ENCODE measurements at places on chromosomes 5 and 9.
A peak's percentile ranks its signal among the peaks of the same experiment; 100 is the strongest.

- DNase-seq: no peak
Observed at GRCh38 chr9:31848505-31849285, 535.7 kb upstream of the ACO1 start.

DNA sequence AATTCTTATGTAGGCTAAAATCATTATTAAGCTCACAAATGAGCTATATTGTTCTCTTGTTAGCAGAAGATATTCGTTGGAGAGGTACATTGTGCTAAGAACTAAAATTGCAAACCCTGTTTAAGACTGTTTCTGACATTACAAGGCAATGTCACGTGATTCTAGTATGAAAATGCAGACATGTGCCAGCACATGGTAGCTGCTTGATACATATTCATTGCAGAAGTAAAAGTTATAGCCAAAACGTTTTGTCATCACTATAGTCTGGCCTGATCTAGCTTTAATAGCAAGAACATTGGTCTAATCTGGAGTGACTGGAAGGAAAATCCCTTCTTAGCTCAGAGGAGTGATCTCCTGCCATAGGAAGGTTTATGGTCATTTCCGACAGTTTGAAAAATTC, 144.7 kb downstream of the CFAP90 start:
- DNase-seq: no peak

DNA sequence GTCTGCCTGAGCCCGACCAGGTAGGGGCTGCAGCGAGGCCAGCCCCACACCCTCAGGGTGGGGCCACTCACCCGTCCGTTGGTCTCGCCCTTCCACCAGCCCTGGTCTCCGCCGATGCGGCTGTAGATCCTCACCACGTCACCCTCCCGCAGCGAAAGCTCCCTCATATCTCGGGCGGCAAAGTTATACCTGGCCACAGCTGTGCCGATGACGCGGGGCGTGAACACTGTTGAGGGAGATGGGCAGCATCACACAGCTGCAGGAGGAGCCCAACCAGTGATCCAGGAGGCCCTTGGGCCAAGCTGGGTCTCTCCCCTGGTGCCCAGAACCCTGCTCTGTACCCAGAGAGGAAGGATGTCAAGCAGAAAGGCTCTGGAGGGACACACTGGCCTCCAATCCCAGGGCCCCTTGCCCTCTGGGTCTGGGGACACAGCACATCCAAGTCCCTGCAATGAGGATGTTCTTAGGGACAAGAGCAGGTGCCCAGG, 30.3 kb upstream of the SARDH start:
- no peak for DNase-seq

DNA sequence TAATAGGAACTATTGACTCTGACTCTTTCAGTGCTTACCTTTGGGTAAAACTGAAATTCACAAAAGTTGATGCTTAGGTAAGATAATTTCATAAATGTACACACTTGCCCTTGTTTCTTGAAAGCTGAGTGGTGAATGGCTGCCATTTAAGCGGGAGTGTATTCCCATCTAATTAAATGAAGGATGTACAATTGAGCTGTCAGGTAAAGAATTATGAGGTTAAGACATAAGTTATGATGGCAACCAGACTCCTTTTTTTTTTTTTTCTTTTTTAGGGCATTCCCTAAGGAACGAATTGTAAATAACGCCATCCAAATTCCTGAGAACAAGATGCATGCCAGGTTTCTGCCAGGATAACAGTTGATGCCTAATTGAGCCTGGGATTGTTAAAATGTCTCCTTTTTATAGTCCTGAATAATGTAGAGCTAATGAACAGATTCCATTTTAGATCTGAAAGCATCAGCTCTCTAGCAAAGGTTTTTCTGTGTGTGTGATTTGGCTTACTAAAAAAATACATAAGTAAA, 199.7 kb downstream of the ISL1 start:
- DNase-seq: no peak

- no peak for DNase-seq
Observed at GRCh38 chr5:30368064-30368463, 825.4 kb upstream of the CDH6 start.

DNA sequence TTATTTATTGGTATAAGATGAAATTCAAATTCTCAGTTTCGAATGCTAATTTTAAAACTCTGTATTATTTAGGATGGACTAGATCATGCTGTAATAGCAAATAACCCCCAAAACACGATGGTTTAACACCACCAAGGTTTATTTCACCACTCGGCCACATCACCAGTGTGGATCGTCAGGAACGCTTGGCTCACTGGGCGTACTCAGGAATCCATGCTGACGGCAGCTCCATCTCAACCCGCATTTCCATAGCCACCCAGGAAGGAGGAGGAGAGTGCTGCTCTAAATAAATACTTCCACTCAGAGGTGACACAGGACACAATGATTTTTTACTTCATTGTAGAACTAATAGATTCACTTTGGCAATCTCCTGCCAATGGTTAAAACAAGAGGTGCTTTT, 347.4 kb downstream of the SH3GL2 start:
- no peak for DNase-seq

GRCh38 chr5:137836997-137837396, 30.7 kb upstream of the MYOT start:
- no peak for DNase-seq

GRCh38 chr5:132022737-132023136, 11.3 kb upstream of the ACSL6 start:
- DNase-seq: no peak

DNA sequence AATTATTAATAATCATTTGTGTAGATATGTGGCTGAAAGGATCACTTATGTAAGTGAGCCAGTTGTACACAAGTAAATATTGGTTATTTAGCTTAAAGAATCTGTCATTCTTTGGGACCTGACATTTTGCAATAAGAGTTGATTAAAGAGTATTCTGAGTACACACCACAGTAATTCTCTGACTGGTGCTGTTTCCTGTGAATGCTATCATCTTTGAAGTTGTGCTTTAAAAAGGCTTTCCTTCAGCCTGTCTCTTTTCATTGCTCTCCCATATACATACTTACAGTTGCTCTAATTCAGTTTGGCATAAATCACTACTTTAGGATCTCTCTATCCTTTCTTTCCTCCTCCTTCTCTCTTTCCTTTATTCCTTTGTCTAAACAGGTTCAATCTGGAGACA, 8.7 kb upstream of the CSNK1G3 start:
- no peak for DNase-seq

DNA sequence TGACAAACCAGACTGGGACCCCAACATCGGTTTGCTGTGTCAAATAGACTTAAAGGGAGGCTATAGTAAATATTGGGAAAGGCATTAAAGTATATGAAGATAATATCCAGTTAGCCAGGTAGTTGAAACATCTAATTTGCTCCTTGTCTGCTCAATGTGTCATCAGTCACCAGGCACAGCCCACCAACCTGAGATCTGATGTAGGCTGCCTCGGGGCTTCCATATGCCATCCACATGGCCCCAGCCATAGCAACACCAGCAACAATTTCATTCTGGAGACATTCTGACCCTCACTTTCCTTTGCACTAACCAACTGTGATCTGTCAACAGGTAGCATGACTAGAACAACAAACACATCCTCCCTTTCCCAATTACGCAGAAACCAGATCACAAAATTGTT, 196.0 kb downstream of the NR2F1-AS1 start:
- no peak for DNase-seq

- DNase-seq: no peak
Observed at GRCh38 chr5:142404046-142404477, 79.2 kb upstream of the SPRY4 start.

DNA sequence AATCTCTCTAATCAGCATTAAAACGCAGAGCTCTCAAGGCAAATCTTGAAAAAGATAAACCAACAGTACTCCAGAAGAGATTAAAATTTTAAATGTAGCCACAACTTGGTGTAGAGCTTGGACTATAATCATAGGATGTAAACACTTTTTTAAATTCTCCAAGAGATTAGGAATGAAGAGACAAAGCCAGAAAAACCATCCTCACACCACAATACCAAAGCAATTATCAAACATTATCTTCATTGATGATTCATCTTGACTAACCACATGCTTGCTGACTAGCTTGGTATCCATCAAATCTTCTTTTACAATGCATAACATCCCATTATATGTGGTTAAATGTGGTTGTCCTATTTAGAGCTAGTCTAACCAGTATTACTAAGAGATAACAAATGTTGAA, 815.1 kb downstream of the TLE1 start:
- no peak for DNase-seq

- no peak for DNase-seq
Observed at GRCh38 chr9:136395345-136396218, 4.4 kb downstream of the SNAPC4 start.

DNA sequence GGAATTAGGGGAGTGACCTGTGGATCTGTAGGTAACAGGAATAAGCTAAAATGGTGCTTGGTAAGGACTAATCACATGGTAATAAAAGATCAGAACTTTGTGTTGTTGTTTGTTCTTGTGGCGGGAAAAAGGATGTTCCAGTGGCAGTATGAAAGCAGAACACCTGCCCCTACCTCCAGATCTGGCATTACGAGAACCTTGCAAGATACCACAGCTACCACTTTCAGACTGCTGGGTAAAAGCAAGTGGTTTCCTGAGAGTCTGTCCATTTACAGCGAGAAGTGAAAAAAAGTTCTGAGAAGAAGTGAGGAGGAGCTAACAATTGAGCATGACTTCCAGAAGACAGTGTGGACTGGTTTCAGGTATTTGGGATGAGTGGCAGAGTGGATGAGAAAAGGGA, 252.5 kb downstream of the TLE4 start:
- no peak for DNase-seq

GRCh38 chr9:137150617-137151457, 11.9 kb downstream of the GRIN1 start:
- no peak for DNase-seq

DNA sequence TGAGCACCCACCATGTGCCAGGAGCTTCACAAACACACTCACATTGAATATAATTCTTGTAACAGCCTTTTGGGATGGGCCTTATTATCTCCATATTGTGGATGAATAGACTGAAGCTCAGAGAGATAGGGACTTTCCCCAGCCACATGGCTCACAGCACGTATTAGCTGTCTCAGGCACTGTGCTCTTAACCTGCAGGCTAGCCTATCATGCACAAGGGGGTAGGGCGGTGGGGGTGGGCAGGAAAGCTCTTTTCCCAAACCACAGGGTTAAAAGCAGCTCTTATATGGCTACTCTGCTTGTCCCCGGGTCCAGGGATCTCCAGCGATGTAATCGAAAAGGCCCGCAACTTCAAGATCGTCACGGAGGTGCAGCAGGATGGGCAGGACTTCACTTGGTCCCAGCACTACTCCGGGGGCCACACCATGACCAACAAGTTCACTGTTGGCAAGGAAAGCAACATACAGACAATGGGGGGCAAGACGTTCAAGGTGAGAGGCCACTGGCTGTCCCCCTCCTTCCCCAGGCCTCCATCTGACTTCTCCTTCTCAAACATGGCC, 2.6 kb downstream of the FABP6 start:
- DNase-seq: no peak

DNA sequence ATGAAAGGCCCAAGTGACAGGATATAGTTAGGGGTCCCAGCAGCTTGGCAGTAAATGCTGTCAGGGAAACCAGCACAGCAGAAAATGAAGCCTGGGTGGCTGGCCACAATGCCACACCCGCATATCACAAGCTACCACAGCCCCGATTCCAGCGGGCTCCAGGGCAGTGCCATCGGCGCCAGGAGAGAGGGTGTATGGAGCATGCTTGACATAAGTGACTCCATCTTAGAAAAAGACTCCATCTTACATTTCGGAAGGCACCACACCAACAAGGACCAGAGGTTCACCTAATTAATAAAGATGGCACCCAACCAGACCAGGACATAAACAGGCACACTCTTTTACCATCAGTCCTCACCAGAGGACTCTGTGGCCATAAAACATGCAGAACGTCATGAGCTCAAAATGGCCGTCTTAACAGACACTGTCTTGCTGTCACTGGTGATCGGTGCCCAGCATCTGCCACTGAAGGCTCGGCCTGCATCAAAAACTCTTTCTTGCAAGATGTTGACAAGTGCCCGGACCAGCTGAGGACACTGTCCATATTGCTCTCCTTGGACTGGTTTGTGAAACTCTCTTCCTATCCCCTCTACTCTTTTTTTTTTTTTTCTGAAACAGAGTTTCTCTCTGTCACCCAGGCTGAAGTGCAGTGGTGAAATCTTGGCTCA, 67.4 kb upstream of the SPIN1 start:
- no peak for DNase-seq

DNA sequence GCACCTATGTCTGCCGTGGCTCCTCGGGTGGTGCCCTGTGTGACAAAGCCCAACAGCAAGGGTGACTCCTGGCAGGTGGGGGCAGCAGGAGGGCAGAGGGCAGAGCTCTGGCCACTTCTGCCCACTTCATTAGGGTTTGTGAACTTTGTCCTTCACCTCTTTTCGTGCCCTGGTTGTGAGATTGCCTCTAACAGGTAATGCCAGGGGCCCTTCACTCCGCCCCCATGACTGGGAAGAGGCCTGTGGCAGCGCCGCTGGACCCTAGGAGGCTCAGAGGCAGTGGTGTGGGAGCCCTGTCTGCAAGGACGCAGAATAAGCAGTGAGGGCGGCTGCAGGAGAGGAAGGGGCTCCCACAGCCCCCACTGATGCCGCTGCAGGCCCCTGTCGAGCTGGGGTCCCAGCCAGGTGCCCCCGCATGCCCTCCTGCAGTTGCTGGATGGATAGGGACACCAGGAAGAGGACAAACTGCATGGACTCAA, 108.7 kb upstream of the LMX1B start:
- no peak for DNase-seq

- no peak for DNase-seq
Observed at GRCh38 chr9:26773056-26773455, 119.5 kb downstream of the CAAP1 start.

- DNase-seq: no peak
Observed at GRCh38 chr9:83106263-83106662, 43.3 kb upstream of the RASEF start.

- peak; percentile 52 for DNase-seq
Observed at GRCh38 chr5:52776116-52776515, 11.6 kb upstream of the ITGA1 start.

- no peak for DNase-seq
Observed at GRCh38 chr9:6226696-6227095, 11.1 kb downstream of the IL33 start.

GRCh38 chr5:96492459-96493047, 59.5 kb upstream of the PCSK1 start:
- no peak for DNase-seq

DNA sequence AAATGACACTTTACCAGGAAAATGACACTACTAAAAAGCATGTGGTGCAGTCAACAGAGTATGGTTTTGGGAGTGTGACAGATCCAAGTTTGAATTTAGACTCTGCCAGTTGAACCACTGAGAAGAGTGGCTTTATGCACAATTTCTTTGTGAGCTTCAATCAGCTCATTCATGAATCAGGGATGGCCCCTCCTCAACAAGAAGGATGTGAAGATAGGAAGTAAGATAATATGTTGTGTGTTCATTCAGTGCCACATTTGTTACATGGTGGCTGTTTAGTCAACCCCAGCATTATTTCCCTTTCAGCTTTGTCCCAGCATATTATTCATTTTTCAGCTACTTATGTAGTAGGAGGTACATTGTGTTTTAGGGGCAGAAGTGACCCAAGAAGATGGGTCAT, 140.1 kb downstream of the TLE4 start:
- no peak for DNase-seq

- DNase-seq: no peak
Observed at GRCh38 chr5:122656160-122656559, 118.7 kb upstream of the SNX2 start.
